HTR-8/SVneo (cell line): ENCODE measurements at places on chromosomes 12 and 14.

DNA sequence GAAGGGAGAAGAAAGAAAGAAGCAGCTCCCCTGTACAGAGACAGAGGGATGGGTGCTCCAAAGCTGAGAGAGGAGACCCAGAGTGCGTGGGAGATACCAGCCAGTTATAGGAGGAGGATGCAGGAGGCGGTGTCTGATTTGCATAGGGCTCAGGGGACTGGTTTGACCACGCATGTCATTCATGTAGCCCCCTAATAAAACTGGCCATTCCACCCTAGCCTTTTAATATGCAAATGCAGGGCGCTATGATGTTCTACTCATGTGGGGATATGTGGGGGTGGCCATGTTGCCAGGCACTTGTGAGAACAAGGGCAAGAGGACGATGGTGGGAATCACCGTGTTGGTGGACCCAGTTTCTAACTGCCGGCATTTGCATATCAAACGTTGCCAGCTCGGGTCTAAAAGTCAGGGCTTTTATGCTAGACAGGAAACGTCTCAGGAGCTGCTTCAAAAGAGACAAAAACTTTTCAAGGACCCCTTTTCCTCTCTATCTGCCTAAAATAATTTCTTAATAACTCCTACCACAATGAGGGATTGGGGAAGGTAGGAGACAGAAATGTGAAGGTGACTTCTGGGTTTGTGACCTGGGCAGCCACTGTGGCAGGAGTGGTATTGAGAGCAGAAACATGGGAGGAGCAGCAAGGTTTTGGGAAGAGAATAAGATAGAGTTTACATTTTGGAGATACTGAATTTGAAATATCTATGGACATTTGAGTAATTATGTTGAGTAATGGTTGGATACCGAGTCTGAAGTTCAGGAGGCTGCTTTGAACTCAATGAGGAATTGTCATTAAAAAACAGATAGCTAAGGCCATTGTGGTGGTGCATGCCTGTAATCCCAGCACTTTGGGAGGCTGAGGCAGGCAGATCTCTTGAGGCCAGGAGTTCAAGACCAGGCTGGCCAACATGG is 2.2 kb upstream of the ATXN3 start:
- no peak for DNase-seq

GRCh38 chr12:101832030-101832429 is 1.3 kb upstream of the GNPTAB start:
- no peak for DNase-seq

- DNase-seq, result no peak
Measured at GRCh38 chr12:33427071-33427470, 12.5 kb downstream of the SYT10 start.

- no peak for DNase-seq
Measured at GRCh38 chr14:50533241-50533705, 904 bp upstream of the MAP4K5 start.
